ENCODE measurements at places on chromosomes 7 and 10.
A peak's percentile ranks its signal among the peaks of the same experiment; 100 is the strongest.

- peak; percentile 47 for DNase-seq
Measured at GRCh38 chr10:30534465-30535144, 94.9 kb downstream of the LYZL2 start.

DNA sequence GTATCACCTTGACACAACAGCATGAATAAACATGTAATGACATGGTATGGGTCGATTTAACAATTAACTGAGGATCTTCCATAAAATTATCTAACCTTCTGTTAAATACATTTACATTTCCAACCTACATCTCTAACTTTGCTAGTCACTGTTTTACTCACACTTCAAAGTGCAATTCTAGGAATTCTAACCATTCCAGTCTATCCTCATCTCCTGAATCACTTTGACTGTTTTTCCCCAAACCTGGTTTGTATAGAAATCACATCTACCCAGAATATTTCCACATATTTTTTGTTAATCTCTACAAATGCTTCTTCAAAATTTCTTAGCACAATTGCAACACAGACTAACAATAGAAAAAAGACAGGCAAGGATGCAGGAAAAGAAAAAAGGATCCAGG, 6.2 kb downstream of the ABI1 start:
- no peak for DNase-seq

- no peak for DNase-seq
Measured at GRCh38 chr7:91405092-91405788, 141.0 kb downstream of the FZD1 start.

DNA sequence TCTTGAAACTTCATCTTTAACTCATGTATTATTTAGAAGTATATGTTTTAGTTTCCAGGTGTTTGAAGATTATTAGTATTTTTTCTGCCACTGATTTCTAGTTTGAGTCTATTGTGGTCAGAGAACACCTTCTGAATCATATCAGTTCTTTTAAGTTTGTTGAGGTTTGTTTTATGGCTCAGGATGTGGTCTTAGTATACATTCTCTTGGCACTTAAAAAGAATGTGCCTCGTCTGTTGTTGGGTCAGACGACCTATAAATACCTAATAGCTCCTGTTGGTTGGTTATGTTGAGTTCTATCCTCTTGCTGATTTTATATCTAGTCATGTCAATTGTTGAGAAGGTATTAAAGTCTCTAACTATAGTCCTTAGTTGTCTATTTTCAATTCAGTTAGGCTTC, 15.9 kb downstream of the TDRD1 start:
- DNase-seq, result no peak

GRCh38 chr7:155669717-155670505, 25.4 kb downstream of the RBM33 start:
- peak; percentile 23 for DNase-seq

GRCh38 chr10:100826983-100827818, 81.8 kb downstream of the PAX2 start:
- no peak for DNase-seq

GRCh38 chr10:21265622-21266021, 259.9 kb downstream of the SKIDA1 start:
- no peak for DNase-seq

DNA sequence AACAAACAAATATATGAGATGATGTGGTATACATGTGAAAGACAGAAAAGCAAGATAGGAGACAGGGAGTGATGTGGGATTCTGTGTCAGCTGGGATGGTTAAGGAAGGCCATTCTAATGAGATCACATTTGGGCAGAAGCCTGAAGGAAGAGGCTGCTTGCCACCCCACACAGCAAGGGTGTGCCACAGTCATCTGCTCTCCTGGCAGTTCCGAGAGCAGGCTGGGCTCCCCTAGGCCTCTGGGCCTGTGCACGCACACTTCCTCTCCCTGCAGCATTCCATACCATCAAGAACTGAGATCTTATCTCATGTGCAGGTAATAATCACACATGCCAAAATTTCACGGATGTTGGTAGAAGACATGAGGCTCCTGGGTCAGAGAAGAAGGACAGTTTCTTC, 43.1 kb downstream of the SYPL1 start:
- no peak for DNase-seq

DNA sequence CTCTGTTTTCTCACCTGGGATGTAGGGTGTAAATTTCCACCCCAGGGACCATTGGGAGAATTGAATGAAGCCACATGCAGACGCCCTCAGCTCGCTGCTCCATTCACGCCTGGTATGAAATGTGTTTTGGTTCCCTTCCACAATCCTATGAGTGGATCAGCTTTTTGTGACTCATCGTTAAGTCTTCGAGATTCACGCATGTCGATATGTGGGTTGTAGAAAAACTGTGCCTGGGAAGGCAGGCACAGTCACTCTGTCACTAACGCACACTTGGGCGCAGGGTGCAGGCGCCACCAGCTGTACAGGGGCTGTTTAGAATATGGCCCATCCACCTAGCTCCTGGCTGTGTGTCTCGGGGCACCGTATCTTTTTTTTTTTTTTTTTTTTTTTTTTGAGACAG, 64.2 kb upstream of the SH2B2 start:
- DNase-seq, result no peak

GRCh38 chr10:26391701-26392695, 46.1 kb upstream of the APBB1IP start:
- no peak for DNase-seq

- DNase-seq, result no peak
Measured at GRCh38 chr7:80053124-80053523, 81.5 kb upstream of the GNAI1 start.

GRCh38 chr7:38781991-38782390, 127.0 kb downstream of the VPS41 start:
- DNase-seq, result no peak
